Psoas muscle (tissue), 8 donors: ENCODE measurements at places on chromosomes 5 and 9.

DNA sequence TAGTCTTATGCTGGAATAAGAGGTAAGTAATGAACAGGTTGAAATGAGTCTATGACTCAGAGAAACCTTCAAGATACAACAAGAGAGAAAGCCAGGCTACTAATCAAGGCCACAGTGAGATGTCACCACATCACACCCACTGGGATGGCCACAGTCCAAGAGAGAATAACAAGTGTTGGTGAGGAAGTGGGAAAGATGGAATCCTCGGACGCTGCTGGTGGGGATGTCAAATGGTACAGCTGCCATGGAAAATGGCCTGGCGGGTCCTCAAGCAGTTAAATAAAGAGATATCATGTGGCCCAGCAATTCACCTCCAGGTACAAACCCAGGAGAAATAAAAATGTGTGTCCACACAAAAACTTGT, 41.9 kb upstream of the NEURL1B start:
- no peaks in the 10 kb centered on the region for H3K36me3 ChIP-seq
- no peak overlapping the region for H3K4me3 ChIP-seq
- peak overlapping the region; percentile 27 for H3K27ac ChIP-seq

- DNase-seq, result no peak
- H3K4me3 ChIP-seq, result no peak overlapping the region
- H3K36me3 ChIP-seq, result no peaks in the 10 kb centered on the region
- no peaks in the 10 kb centered on the region for H3K27me3 ChIP-seq
- no peaks in the 10 kb centered on the region for H3K4me1 ChIP-seq
- H3K27ac ChIP-seq, result no peak overlapping the region
Observed at GRCh38 chr5:130624805-130625204, 540.3 kb downstream of the HINT1 start.

DNA sequence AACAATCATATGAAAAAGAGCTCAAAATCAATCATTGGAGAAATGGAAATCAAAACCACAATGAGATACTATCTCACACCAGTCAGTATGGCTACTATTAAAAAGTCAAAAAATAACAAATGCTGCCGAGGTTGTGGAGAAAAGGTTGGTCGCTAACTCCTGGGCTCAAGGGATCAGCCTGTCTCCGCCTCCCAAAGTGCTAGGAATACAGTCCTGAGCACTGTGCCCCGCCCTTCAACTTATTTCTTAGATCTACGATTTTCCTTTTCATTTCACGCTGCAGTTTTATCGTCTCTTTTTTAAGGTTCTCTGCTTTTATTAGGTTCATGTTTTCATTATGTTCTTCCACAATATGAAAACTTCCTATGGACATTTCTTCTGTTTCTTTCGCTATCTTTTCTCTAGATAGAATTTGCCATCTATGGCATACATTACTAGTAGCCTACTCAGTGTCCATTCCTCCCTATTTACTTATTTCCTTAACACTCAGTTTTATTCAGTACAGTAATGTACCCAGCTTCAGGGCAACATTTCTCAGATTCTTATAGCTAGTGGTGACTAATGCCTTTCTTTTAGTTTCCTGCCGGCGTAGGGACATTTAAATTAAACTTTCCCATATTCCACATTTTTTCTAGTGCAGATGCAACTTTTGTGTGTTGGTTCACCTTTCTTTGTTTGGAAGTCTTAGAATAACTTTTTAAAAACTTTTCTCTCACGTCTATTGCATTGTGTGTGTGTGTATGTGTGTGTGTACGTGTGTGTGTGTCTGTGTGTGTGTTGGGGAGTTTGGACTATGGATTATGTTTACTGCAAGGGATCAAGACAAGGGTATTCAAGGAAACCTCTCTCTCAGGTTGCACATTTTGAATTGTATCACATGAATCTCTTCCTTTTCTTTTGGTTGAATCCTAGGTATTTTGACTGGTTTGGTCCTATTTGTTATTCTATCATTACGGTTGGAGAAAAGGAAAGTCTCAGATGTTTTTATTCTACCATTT, 21.6 kb upstream of the FBN2 start:
- H3K4me3 ChIP-seq, result no peak overlapping the region
- H3K27ac ChIP-seq, result no peak overlapping the region
- no peaks in the 10 kb centered on the region for H3K4me1 ChIP-seq
- no peak for DNase-seq
- no peaks in the 10 kb centered on the region for H3K27me3 ChIP-seq

- peak overlapping the region; percentile 23 for H3K27ac ChIP-seq
- no peak for DNase-seq
- H3K4me3 ChIP-seq, result no peak overlapping the region
- H3K4me1 ChIP-seq, result peaks cover 16% of the 10 kb centered on the region
Observed at GRCh38 chr5:151490627-151491026, 43.2 kb downstream of the SLC36A1 start.

DNA sequence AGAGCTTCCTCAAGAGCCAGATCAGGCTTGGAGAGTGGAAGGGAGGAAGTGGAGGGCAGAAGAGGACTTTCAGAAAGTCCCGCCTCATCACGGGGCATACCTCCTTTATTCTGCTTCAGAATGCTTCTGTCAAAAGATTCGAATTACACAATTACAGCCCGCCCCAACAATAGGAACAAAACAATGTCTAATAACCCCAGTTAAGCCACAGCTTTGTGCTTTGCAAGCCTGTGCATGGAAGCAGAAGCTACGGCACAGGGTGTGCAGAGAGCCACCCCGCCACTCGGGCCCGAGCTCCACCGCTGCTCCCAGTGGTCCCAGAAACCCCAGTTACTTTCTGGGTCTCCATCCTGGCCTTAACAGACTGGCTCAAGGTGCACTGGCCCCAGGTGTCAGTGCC, 23.5 kb downstream of the HNRNPH1 start:
- no peak overlapping the region for H3K27ac ChIP-seq
- no peak for DNase-seq
- H3K4me1 ChIP-seq, result no peaks in the 10 kb centered on the region
- no peak overlapping the region for H3K4me3 ChIP-seq

GRCh38 chr9:16315720-16316119, 554.8 kb downstream of the BNC2 start:
- DNase-seq, result no peak
- H3K27ac ChIP-seq, result no peak overlapping the region
- H3K36me3 ChIP-seq, result no peaks in the 10 kb centered on the region
- no peak overlapping the region for H3K4me3 ChIP-seq

DNA sequence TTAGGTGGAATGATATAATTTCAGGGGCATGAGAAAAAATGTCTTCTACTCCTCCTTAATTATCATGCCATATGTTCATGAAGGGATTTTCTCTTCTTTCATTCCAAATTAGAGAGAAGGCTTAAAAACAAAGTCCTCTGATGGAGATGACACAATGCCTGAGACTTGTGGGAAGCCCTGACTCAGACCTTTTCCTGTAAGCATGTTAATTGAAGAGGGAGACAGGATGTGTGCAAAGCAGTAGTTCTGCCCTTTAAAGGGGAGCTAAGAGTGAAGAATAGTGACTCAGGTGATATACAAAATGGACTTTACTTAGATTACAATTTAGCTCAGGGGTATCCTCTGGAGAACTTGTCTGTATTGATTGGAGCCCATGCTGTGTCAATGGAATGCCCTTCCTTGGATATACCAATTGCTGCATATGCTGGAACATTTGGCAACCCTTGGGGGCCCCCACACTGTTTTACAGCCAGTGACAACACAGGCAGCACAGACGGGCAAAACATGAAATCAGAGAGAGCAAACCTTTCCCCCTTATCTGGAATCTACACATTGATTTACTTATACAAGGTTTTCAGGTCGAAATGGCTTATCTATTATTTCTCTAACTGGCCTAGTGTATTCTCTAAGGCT, 81.3 kb downstream of the IZUMO3 start:
- H3K27me3 ChIP-seq, result no peaks in the 10 kb centered on the region
- no peaks in the 10 kb centered on the region for H3K4me1 ChIP-seq
- no peaks in the 10 kb centered on the region for H3K36me3 ChIP-seq
- no peak overlapping the region for H3K27ac ChIP-seq
